ENCODE measurements at places on chromosomes 13 and 19.

GRCh38 chr13:37059848-37060192 lies 332 bp upstream of the SUPT20H start:
- DNase-seq = no peak

GRCh38 chr19:17338433-17339078 lies 1.2 kb downstream of the GTPBP3 start:
- DNase-seq = no peak

DNA sequence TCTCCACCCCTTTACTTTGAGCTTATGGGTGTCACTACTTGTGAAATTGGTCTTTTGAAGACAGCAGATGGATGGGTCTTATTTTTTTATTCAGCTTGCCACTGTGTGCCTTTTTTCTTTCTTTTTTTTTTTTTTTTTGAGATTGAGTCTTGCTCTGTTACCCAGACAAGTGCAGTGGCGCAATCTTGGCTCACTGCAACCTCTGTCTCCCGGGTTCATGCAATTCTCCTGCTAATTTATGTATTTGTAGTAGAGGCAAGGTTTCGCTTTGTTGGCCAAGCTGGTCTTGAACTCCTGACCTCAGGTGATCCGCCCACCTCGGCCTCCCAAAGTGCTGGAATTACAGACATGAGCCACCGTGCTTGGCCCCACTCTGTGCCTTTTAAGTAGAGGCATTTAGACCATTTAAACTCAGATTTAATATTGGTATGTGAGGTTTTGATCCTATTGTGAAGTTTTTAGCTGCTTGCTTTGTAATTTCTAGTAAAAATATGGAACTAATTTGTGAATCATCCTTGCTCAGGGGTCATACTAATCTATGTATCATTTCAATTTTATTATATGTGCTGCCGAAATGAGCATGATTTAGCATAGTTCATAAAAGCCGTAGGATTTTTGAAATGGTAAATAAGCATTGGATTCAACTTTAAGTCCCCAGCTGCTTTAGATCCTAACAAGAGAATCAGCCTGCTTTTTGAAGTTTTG lies 584.5 kb downstream of the SLITRK1 start:
- no peak for DNase-seq

GRCh38 chr13:46134961-46135522 lies 30.2 kb upstream of the CPB2 start:
- DNase-seq = no peak

- no peak for DNase-seq
These were observed 106.0 kb downstream of the CACNA1A start for GRCh38 chr19:13400296-13400695.

DNA sequence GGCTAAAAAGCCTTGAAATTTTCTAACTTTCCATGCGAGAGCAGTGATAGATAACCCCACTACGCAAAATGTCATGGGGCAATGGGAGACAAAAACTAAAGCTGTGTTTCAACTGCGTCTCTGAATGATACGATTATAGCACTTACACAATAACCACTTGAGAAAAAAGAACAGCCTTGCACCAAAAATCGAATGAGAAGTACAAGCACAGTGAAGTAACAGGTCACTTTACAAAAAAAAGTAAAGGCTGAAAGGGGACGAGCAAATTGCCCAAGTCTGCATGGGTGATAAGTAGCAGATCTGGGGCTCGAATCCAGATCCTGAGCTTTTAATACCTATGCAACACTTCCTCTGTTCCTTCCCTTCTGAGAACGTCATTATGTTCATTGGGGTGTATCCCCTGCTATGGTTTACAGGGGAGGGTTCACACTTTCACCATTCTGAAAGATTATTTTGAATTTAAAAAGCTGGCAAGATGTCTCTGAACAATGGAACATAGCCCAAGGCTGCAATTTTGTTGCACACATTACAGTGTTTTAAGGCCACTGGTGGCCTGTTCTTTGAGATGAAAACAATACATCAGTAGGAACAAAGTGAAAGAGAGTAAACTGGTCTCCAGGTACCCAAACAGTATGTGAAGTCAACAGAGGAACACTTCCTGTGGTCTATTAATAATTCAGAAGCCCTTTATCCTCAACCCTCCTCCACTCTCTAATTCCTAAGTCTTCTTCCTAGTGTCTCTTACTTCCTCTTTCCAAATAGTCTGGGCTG lies 3.2 kb downstream of the CPB2 start:
- DNase-seq = no peak

DNA sequence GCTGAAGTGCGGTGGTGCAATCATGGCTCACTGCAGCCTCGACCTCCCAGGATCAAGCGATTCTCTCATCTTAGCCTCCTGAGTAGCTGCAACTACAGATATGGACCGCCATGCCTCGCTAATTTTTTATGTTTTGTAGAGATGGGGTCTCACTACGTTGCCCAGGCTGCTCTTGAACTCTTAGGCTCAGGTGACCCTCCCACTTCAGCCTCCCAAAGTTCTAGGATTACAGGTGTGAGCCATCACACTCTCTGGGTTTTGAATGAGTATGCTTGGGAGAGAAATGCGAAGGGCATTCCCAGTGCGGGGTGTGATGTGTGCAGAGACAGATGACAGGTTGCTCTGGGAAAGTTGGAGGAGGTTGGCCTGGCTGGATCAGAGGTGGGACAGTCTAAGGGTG lies 49.0 kb downstream of the RYR1 start:
- DNase-seq = no peak

DNA sequence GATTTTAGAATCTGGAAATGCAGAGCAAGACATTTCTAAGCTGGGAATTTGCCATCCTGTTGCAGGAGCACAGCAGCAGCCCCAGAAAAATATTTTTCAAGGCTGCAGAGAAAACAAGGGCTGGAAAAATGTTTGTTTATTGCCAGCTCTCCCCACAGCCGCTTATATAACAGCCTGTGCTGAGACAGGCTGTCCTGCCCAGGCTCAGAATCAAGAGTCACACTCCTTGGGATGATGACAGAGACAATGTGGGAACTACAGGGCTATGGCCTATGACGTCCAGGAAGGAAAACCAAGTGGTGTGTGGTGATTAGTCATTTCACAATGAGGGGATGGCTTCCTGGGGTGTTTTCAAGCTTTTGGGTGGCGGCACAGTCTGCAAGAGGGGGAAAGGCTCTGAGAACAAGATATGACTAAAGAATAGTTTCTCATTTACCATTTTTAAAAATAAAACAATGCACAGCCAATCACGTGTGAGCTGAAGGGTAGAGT lies 136.3 kb upstream of the SERP2 start:
- DNase-seq = no peak

DNA sequence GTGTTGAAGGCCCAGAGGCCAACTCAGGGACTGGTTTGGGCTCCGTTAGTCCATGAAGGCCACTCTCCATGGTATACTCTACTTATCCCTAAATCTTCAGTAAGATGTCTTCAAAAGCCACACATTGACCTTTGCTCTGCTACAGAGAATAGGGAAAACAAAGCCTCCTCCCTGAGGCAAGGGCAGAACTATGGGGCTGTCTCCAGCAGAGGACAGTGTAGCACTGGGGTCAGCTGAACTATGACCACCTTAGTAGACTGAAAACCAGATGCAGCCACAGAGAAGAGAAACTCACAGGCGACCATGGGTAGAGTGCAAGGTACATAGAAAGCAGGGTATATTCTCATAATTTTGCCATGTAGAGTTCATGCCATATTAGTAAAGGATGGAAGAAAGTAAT lies 587.4 kb downstream of the LMO7 start:
- no peak for DNase-seq

DNA sequence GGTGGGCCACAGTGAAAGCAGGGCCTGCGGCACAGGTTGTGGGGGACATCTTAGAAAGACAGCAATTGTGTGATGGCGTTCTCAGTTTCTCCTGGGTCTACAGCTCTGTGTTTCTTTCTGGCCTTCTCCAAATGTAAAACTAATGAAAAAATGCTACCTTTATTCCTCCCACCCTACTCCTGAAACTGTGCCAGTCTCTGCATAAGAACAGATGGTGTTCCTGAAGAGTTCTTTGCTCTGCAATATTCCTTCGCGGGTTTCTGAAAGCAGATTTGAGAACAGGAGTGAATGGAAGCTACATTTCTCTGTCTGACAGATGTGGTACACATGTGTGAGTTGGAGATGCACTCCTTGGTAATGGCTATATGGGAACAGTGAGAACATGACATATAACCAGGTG lies 18.0 kb upstream of the LRCH1 start:
- no peak for DNase-seq

GRCh38 chr13:107348925-107349324 lies 781.0 kb upstream of the ARGLU1 start:
- DNase-seq = no peak

DNA sequence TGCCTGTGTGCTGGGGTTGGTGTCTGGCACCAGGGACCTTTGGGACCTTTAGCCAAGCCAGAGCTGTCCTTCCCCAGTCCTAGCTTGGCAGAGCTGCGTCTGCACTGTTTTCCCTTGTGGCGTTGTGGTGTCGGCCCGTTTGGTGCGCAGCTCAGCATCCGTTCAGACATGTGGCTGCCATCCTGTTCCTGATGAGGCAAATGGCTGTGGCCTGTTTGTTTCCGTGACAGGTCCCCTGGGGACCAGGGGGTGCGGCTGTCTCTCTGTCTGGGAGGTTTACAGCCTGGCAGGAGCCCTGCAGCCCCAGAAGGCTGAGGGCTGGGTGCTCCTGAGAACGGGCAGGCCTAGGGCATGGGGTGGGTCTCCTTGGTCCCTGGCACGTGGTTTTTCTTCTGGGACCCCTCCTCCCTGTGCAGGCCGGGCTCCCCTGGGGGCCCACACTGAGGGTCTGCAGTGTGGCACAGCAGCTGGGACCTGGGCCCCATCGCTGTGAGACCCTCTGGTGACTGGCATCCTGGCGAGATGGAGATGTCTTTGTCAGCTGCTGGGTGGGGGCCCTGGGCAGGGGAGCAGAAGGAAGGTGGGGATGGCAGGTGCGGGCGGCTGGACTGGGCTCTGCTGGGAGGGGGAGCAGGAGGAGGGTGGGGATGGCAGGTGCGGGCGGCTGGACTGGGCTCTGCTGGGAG lies 4.0 kb downstream of the SPPL2B start:
- DNase-seq = peak; percentile 15

GRCh38 chr19:42166316-42166715 lies 34.1 kb upstream of the POU2F2 start:
- DNase-seq = no peak
